ENCODE measurements at places on chromosomes 1 and 21. TPM values are rescaled to one million over a fixed set of nuclear protein-coding genes. Genes with fewer than 3 reads are reported as not detected.

The MMEL1 gene
- total RNA-seq, result 3.4 TPM

The CLCC1 gene
- total RNA-seq, result 38.0 TPM

The IQCC gene
- total RNA-seq, result 2.3 TPM

The ST6GALNAC3 gene
- 3.4 TPM for total RNA-seq

DNA sequence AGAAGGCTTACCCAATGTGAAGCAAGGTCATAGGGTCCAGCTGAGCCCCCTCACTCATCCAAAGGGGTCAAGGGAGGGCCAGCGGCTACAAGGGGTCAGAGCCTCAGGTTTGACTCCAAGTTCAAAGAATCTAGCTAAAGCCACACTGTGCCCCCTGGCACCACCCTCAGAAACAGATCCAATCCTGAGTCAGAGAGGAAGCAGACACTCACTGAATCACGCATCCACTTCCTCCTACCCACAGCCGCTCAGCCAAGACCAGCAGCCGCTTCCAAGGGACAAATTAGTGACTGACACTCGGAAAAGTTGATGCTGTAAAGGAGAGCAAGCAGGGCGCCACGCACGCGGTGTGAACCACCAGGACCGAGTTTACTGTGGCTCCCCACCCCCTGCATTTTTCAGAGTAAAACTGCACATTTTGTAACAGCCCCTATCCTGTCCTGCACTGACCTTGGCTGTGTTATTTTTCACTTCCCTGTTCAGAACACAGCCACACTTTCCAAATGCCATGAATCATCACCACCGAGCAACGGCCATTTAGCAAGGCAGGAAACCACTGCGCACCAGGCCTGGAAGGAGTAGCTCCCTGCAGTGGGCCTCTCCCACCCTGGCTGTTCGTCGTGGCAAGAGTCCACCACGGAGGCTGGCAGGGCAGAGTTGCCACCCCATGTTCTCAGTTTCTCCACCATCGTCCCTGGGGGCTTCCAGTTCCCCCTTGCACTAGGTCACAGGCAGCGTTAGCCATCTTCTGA, 147.8 kb downstream of the TOMM20 start:
- no peak for DNase-seq
- peak overlapping the region; percentile 99 for H3K27ac ChIP-seq
- H3K27me3 ChIP-seq, result no peaks in the 10 kb centered on the region
- H3K4me1 ChIP-seq, result peaks cover 53% of the 10 kb centered on the region
- no peaks in the 10 kb centered on the region for H3K36me3 ChIP-seq

DNA sequence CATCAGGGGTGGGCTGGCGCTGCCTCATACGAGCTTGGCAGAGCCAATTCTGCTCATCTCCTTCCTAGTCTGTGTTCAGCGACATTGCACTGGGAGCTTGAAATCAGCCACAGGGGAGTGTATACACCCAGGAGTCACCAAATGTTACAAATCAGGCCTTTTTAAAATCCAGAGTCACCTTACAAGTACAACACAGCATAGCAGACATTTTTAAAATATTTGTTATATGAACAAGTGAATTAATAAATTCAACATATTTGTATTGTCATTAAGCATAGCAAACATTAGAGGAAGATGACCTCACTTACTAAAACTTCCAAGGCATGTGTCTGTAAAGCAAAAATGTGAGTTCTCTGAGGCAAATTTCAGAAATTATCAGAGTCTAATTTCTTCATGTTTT, 210.0 kb downstream of the HLX start:
- DNase-seq, result no peak
- no peaks in the 10 kb centered on the region for H3K27me3 ChIP-seq
- no peak overlapping the region for H3K27ac ChIP-seq
- no peak overlapping the region for H3K4me3 ChIP-seq
- H3K4me1 ChIP-seq, result peaks cover 15% of the 10 kb centered on the region

- no peak overlapping the region for H3K4me3 ChIP-seq
- peak overlapping the region; percentile 2 for H3K27ac ChIP-seq
- H3K36me3 ChIP-seq, result peaks cover 9% of the 10 kb centered on the region
- peaks cover 39% of the 10 kb centered on the region for H3K4me1 ChIP-seq
- DNase-seq, result no peak
- H3K27me3 ChIP-seq, result no peaks in the 10 kb centered on the region
Observed at GRCh38 chr1:61087571-61087970, 5.2 kb downstream of the NFIA start.

DNA sequence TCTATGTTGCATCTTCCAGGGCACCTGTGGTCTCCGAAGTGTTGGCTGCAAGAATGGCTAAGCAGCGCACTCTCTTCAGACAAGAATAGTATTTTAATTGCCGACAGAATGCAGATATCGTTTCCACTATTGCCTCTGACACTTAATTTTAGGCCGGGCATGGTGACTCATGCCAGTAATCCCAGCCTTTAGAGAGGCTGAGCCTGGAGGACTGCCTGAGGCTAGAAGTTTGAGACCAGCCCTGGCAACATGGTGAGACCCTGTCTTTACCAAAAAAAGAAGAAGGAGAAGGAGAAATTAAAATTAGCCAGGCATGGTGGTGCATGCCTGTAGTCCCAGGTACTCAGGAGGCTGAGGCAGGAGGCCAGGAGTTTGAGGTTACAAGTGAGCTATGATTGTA, 306.9 kb downstream of the KIF26B start:
- H3K36me3 ChIP-seq, result no peaks in the 10 kb centered on the region
- no peaks in the 10 kb centered on the region for H3K4me1 ChIP-seq
- no peaks in the 10 kb centered on the region for H3K27me3 ChIP-seq
- no peak overlapping the region for H3K4me3 ChIP-seq
- H3K27ac ChIP-seq, result no peak overlapping the region

DNA sequence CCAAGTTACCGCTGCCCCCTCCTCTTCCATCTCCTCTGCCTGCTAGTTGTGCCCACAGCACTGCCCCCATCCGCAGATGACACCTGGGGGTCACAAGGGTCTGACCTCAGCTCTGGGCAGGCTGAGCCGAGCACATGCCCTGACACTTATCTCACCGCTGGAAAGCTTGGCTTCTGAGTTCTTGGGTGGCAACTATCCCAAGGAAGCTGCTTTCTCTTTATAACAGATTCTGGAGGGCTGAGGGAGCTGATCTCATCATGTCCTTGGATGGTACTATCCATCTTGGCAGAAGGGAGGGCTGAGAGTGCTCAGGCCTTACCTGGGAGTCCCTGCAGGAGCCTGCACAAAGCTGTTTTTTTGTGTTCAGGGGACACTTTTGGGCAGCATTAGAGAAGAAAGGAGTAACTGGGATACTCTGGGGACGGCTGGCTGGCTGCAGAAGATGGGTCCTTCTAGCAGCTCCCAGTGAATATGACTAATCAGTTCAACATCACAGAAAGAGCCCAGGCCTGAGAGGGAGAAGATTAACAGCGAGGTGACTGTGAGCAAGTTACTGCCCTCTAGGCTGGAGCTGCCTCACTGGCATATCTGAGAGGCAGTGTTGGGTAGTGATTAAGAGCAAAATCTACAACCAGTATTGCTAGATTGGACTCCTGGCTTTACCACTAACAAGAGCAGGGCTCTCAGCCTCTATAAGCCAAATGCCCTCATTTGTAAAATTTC, 71.6 kb downstream of the PLXNA2 start:
- no peak overlapping the region for H3K4me3 ChIP-seq
- no peaks in the 10 kb centered on the region for H3K27me3 ChIP-seq
- no peak for DNase-seq
- H3K4me1 ChIP-seq, result no peaks in the 10 kb centered on the region
- H3K27ac ChIP-seq, result no peak overlapping the region

DNA sequence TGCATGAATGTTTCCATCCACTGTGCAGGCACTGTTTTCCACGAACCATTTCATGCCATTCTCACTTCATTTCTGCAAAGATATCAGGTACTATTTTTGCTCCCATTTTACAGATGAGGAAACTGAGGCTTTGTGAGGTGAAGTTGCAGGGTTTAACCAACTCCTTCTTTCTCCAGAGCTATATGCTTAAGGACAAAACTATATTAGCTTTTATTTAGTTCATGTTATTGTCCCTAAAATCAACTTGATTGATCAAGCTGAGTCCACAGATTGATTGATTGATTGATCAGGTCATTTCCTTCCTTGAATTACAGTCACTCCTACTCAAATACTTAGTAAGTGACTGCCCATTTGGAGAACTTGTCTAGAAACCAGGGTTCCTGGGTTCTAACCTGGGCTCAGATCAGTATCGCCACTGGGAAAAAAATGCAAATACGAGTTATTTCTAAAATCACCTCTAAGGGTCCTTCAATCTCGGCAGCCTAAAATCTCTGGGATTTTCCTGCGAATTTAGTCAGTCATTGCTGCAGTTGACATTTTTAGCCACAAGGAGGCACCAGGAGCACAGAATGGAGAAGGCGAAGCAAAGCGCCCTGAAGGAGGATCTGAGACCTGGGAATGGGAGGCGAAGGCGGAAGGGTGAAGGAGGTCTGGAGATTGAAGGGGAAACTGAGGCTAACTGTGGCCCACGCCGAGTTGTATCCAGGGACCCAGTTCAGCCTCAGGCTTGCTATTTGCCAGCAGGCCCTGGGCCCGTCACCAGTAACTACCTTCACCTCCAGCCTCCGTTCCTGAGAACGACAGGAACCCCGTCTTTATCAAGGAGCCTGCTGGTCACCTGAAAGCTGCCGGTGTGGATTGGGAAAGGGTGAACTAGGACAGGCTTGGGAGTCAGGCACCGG, 14.3 kb upstream of the MUL1 start:
- no peaks in the 10 kb centered on the region for H3K27me3 ChIP-seq
- peak; percentile 87 for DNase-seq
- no peak overlapping the region for H3K27ac ChIP-seq
- H3K36me3 ChIP-seq, result no peaks in the 10 kb centered on the region
- H3K4me1 ChIP-seq, result no peaks in the 10 kb centered on the region

- H3K27me3 ChIP-seq, result no peaks in the 10 kb centered on the region
- H3K36me3 ChIP-seq, result no peaks in the 10 kb centered on the region
- H3K4me1 ChIP-seq, result peaks cover 15% of the 10 kb centered on the region
- no peak overlapping the region for H3K27ac ChIP-seq
- no peak for DNase-seq
Observed at GRCh38 chr1:234702342-234703000, 92.5 kb upstream of the IRF2BP2 start.
